ENCODE measurements at places on chromosomes 5 and 9.

GRCh38 chr5:128035689-128036088 is 47.9 kb upstream of the SLC12A2 start:
- DNase-seq = no peak

DNA sequence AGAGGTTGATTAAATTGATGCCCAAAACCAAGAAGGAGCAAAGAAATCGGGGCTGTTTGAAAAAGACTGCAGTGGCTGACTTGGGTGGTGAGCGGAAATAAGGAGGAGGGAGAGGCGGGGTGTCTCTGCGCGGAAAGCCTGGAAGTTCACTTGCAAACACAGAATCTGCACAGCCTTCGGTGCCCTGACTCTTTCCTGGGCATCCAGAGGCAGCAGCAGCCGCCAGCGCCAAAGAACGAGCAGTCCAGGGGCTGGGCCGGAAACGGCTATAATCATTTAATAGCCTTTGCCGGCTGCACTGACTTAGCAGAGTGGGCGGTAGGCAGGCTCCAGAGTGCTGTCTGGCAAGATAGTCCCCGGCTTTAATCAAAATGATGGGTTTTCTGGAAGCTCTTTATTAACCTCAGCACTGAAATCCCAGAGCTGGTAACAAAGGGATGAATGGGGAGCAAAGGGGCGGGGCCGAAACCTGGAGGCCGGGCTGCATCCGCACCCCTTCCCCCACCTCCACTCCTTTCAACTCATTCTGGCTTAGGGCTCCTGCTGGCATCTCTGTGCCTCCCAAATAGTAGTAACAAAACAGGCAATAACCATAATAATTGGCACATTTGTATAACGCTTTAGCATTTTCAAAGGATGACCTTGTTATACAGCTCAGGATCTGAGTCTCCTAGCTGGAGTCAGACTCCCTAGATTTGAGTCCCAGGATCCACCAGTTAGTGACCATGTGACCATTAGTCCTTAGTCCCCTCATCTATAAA is 35.7 kb downstream of the PCDHAC2 start:
- no peak for DNase-seq

- DNase-seq = no peak
These were observed 267.0 kb downstream of the EBF1 start for GRCh38 chr5:158832731-158833130.

DNA sequence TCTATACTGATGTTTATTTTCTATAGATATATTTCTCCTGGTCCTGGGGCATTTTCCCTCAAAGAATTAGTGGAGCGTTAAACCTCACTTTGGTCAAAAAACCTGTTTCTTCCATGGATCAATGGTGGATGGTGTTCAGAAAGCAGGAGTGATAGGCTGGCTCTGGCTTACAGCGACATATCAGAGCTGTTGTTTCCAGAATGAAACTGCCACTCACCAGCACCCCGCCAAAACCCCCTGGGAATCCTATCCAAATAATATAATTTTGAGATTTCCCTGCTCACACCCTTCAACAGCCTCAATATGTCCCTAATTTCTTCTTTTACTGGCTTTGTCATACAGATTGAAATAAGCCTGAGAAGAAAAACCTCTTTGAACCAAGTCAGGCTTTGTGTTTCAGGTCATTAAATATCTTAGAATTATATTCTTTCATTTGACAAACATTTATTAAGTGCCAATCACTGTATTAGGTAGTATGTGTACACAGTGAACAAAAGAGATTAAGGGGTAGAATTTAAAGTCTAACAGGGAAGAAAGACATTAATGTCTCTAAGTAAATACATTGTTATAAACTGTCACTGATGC is 144.5 kb upstream of the GPR151 start:
- DNase-seq = no peak

DNA sequence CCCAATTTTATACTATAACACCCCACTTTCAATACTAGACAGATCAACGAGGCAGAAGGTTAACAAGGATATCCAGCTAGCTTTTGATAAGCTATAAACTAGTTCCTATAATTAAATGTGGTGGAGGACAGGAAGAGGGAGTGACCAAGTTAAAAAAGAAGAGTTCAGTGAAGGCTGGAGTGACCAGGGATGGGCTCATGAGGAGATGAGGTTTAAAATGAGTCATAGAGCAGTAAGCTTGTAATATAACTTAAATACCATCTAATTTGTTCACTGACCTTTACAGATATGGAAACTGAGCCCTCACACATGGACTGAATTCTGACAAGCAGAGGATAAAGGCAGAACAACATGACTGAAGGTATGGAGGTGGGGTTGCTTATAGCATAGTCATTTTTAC is 284.5 kb downstream of the SPATA31D1 start:
- DNase-seq = no peak

- DNase-seq = no peak
These were observed 160.8 kb upstream of the IER5L start for GRCh38 chr9:129338724-129339430.

- no peak for DNase-seq
These were observed 27.7 kb downstream of the GPR21 start for GRCh38 chr9:123061216-123061615.

DNA sequence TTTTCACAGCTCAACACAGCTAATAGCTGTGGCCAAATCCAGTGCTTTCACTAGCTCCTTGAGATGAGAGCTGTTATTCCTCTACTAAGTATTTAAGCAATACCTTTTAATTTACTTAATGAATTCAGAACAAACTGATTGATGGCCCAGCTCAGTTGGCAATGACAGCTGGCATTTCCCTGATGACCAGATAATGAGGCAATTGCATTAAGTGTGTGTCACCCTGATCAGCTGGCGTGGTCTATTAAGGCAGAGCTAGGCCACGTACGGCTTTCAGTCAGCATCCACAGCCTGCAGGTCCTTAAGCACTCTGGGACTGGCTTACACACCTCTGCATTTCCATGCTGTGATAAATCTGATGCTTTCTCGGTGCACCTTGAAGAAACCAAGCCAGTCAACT is 34.4 kb downstream of the TTLL11 start:
- DNase-seq = no peak

GRCh38 chr9:73143711-73144328 is 7.8 kb upstream of the ANXA1 start:
- DNase-seq = no peak

GRCh38 chr5:141084487-141084989 is 9.9 kb upstream of the PCDHB2 start:
- DNase-seq = peak; percentile 52

DNA sequence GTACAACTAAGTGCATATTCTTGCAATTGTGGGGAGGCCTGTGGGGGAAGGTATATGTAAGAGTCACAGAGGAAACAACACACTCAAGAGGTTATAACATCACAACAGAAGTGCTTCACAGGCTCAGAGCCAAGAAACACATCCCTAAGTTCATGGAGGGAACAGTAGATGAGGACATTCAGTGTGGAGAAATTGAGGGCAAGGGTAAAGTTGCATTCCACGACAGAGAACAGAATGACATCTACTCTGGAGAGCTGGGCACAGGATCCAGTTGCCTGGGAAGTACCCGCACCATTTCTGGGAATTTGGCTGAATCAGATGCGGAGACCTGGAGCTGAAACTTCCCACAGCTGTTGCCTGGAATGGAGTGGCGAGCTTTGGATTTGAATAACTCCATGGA is 197.2 kb downstream of the NXNL2 start:
- peak; percentile 3 for DNase-seq

DNA sequence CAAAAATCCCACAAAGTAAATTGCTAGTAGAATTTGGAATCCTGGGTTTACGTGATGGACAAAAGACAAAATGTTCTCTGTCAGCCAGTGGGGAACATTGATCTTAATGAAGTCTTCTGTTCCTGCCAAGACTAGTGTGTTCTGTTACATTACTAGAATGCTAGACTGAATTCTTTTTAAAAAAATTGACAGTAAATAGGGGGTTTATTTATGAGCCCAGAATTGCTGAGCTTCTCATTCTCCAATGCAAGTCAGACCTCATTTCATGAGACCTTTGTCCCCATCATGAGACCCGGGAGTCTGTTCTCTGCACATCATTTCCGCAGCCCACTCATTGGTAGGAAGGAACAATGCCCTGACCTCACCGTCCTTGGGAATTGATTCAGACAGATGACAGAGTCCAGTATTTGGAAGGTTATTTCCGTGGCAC is 173.8 kb upstream of the OTULINL start:
- no peak for DNase-seq

DNA sequence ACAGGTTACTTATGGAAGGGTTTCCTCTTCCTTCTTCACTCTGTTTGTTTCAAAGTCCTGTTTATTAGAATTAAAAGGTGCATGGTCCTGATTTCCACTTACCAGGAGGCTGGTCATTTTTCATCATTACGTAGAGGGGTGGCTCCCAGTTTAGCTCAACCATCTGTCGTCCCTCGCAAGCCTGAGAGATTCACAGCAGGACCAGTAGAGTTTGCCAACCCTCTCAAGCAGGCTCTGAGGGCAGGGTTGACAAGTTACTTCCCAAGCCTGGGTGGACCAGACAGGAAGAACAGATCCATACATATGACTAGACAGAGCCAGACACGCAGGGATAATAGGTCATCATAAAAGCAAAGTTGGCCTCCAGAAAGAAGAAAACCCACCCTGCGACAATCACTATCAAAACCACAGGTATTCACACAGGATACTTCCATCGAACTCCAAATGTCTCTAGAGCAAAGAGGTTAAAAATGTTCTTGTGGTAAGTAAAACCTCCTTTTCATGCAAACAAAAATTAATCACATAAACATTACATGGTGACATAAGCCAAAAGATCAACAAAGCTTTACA is 151.9 kb downstream of the ELAVL2 start:
- DNase-seq = no peak

GRCh38 chr5:176647843-176648473 is 674 bp downstream of the TSPAN17 start:
- DNase-seq = no peak

DNA sequence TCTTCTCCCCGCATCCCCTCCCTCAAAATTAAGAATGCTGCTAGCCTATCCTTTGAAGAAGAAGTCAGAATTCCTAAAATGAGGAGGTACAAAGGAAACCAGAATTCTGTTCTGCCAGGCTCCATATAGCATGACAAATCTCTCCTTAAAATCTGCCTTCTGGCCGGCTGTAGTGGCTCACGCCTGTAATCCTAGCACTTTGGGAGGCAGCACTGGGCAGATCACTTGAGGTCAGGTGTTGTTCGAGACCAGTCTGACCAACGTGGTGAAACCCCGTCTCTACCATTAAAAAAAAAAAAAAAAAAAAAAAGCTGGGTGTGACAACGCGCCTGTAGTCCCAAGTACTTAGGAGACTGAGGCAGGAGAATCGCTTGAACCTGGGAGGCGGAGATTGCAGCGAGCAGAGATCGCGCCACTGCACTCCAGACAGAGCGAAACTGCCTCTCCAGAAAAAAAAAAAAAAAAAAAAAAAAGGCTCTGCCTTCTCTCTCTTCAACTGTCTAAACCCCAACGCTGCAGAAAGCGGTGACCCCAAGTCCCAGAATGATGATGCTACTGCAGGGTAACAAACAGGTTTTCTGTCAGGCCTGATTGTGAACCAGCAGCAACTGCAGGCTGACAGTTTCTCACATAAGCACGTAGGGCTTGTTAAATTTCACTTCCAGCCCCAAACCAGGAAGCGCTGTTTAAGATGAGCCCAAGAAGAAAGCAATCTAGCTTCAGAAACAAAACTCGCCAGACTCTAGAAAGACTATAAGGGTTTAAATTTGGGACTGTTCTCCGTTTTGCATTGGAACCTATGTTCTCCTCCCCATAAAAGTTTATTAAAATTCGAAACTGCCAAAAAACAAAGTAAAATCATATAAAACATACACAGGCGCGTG is 963 bp upstream of the CAST start:
- peak; percentile 35 for DNase-seq

DNA sequence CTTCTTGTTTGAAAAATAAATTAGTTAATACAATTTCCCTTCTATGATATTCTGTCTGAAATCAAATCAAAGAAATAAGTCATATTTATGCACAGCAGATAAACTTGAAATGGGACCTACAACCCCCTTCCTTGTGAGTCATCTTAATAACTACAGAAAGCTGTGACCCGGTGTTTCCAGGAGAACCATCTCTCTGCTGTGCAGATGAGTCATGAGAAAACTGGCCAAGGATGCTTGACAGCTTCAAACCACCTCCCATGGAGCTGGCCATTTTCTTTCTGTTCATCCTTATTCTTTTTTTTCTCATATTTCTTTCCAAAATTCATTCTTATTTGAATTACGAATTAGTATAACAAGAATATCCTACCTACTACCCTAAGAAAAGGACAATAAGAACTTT is 43.4 kb upstream of the NR4A3 start:
- DNase-seq = no peak

- no peak for DNase-seq
These were observed 545 bp upstream of the CTSV start for GRCh38 chr9:97039514-97039860.
